ENCODE measurements at places on chromosomes 16 and 17.

- no peak for DNase-seq
Observed at GRCh38 chr17:57465610-57466009, 209.3 kb downstream of the MSI2 start.

- DNase-seq = no peak
Observed at GRCh38 chr16:28932339-28933141, 769 bp downstream of the CD19 start.

DNA sequence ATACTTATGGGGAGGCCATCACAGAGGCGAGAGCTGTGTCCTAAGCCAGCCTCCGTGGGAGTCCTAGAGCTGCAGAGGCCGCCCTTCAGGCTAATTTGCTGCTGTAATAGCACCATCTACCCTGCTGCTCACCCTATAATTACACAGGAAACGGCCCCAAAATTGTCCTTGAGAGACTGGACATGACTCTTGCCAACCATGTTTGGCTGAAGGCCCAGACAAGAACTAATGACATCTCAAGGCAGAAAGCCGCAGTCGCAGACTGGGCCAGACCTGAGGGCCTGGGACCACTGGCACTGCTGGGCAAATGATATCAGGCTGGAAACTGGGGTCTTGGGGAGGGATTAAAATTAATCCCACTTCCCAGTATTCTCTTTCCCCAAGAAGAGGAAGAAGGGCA lies 24.1 kb downstream of the PSMD7 start:
- DNase-seq = no peak

- no peak for DNase-seq
Observed at GRCh38 chr16:31267332-31268032, 7.7 kb downstream of the ITGAM start.

DNA sequence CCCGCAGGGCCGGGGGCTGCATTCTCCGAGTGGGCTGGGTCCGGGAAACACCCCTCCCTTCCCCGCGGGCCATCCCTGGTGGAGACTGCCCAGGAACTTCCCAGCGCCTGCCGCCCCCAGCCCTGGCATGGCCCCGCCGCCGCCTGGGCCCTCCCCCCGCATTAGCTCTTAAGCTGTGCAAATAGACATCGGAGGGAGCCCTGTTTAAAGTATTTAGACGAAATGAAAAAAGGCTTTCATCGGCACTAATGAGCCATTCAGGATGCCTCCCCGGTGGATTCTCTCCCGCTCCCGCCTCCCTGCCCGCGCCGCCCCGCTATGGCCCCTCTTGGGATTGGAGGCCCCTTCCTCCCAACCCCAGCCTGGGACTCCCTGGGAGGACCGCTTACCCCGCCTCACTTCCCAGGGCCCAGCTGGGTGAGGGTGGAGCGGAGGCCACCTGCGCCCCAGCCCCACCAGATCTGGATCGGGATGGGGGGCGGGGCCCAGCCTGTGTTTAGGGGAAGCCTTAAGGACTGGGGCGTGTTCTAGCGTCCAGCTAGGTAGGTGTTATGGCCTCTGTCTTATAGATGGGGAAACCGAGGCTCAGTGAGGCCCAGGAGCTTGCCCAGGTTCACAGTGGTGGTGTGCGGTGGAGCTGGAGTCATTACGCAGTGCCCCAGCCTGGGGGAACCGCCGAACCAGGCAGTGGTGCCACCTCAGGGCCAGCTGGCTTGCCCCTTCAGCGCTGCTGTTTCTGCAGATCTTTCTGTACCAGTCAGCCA lies 19.7 kb downstream of the SEZ6 start:
- no peak for DNase-seq

GRCh38 chr16:59707436-59708226 lies 973.5 kb upstream of the GOT2 start:
- DNase-seq = no peak

DNA sequence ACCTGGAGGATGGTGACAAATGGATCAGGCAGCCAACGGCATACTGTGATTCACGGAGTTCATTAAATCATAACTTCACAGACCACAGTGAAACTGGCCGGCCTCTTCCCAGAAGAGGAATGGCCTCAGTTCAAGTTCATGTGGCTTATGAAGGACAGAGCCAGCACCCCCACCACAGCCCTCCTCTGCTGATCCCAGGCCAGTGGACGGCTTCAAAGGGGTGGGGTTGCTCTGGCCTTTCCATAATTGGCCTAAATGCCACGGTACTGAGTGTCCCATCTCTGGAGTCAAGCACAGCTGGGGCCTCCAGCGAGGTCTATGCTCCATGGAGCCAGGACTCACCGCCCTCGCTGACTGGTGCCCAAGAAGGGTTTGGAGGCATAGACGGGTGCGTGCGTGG lies 21.4 kb downstream of the GALNS start:
- no peak for DNase-seq

GRCh38 chr17:6471531-6472465 lies 27.5 kb downstream of the PIMREG start:
- no peak for DNase-seq
